ENCODE measurements at places on chromosomes 7 and 10.

DNA sequence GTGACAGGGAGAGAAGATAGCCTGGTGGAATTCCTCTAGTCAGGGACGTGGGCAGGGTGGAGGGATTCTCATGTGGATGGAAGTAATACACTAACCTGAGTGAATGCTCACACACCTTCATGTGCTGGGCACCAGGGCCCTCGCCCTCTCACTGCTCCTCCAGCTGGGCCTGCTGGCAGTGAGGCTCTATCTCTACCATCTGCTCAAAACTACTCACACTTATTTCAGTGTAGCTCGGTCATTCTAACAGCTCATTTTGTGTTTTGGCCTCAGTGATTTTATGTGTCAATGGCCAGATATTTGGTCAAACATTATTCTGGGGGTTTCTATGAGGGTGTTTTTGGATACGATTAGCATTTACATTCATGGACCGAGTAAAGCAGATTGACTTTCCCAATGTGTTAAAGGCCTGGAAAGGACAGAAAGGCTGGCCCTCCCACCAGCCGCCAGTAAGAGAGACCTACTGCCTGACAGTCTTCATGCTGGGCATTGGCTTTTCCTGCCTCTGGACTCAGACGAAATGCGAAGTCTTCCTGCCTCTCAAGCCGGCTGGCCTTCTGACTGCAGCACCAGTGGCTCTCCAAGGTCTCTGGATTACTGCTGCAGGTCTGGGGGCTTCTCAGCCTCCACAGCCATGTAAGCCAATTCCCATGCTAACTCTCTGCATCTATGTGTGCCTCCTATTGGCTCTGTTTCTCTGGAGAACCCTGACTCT, 335.4 kb downstream of the CXCL12 start:
- no peak for DNase-seq

GRCh38 chr10:103764296-103765088, 90.9 kb downstream of the SH3PXD2A start:
- DNase-seq = no peak

DNA sequence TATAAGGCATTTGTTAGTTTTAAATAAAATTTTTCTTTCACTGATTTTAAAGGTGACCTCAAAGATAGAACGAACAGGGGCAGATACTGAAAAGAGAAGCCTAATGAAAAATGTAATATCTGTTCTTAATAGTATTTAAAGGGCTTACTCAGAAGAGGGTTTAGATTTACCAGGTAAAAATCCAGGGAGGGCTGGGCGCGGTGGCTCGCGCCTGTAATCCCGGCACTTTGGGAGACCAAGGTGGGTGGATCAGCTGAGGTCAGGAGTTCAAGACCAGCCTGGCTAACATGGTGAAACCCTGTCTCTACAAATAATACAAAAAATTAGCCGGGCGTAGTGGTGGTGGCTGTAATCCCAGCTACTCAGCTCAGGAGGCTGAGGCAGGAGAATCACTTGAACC, 108.3 kb upstream of the CNTNAP2 start:
- no peak for DNase-seq

DNA sequence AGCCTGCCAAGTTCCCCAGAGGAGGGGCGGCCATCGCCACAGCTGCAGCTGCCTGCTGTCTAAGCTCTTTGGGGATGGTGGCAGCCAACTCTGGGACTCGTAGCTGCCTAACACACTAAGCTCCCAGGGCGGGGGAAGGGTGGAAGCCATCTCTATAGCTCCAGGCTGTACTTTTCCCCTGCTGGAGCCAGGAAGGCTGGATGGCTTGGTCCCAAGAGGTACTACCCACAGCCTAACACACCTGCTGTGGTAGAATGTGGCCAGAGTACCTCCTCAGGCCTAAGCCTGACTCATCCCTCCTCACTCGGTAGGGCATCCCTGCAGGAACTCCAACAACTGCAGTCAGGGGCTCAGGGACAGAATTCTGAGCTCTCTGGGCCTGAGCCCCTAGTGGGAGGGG, 151.7 kb upstream of the TAC1 start:
- DNase-seq = no peak

GRCh38 chr10:127618797-127619196, 69.7 kb downstream of the NPS start:
- no peak for DNase-seq

- DNase-seq = no peak
Observed at GRCh38 chr7:156003220-156004162, 191.2 kb upstream of the SHH start.

DNA sequence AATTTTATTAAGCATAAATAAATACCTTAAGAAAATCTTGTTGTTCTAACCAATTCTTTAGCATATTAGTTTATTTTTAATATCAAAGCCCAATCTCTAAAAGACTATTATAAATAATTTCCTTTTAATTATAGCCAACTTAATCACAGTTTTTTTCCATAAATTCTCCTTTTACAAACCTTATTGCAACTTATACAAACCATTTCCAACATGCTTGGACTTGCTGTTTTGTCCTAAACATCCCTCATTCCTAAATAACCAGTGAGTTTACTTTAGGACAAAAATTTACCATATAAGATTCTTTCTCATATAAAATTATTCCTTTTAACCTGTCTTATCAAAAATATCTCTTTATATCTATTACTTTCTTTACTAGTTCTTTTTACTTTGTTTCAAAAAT, 25.2 kb upstream of the LSM8 start:
- DNase-seq = no peak

- DNase-seq = no peak
Observed at GRCh38 chr7:44415047-44415446, 75.4 kb downstream of the NUDCD3 start.

GRCh38 chr10:73853196-73853595, 21.2 kb downstream of the CAMK2G start:
- DNase-seq = no peak

DNA sequence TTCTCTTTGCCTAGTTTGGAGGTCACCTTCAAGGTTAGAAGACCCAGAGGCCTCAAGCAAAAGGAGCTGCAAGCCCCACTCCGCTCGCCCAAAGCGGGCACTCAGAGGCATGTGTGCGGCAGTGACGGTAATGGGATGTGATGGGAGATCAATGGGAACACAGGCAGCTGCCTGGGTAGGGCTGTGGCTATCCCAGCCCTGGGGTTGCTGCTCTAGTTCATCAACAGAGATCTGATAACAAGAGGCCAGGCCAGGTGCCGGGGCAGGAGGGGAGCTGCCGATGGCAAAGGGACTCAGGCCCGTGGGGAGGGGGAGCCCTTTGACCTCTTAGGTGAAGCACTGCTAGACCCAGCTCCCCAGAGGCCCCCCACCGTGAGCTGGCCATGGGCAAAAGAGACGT, 52.0 kb upstream of the GNA12 start:
- DNase-seq = no peak

DNA sequence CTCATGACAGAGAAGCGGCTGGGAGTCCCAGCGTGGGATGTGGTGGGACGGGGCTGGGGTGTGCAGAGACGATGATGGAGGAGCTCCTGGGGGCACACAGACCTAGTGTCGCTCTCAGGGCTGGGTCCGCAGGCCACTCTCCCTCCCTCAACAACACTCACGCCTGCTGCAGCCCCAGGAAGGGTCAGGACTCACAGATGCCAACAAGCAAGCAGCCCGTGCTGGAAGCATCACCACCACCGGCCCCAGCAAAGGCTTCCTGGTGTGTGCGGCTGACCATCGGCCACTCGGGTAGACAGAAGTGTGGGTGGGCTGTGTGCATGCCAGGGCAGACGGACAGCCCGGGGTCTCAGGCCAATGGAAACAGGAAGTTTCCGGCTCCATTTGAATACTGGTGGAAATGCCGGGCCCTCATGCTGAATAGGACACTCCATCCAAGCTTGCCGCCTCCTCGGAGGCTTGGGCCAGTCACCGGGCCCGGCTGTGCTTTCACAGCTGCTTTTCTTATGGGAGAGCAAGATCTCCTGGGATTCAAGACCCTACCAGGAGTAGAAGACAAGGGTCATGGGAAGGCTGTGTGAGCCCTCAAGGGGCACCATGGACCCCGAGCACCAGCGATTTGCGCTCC, 178.1 kb downstream of the ELFN1 start:
- DNase-seq = no peak

- no peak for DNase-seq
Observed at GRCh38 chr7:20539201-20539600, 76.3 kb upstream of the ABCB5 start.

- DNase-seq = no peak
Observed at GRCh38 chr10:76840802-76841201, 796.8 kb downstream of the KCNMA1 start.

DNA sequence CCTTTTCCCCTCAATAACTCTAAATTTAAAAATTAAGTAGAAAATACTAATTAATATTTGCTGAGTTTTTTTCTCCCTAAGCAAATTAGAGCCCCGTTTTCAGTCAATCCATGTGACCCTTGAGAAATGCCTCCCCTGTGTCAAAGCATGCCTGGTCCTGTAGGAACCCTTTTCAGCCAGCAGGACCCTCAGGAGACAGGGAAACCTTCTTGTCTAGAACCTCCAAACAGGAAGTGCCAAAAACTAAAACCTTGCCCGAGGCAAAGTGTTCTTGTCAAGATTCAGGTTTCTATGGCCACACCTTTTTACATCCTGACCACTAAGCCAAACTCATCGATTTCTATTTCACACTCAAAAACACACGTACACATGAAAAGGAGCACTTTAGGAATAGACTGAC, 60.1 kb upstream of the NFE2L3 start:
- DNase-seq = peak; percentile 14

DNA sequence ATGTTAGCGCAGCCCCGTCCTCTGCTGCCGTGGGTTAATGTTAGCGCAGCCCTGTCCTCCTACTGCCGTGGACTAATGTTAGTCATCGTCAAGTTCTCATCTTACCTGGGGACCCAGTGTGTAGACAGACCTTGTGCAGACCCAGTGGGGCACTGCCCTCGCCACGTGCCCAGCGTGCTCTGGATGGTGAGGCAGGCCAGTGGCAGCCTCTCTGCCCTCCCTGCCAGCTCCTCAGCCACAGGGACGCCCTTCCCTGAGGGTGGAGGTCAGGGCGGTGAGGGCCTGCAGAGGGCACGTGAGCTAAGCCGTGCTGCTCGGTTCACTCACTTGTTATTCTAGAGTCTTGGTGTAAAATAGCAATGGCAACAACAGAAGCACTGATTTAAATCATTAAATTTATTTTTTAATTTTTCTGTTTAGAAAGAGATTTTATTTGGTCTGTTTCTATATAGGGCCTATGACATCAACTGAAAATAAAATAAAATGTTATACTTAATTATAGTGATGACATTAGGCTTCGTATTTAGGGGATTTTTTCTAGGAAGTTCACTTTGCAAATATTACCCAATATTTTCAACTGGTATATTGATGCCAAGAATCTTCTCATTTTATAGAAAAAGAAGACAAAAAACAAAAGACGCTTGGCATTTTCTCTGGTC, 48.4 kb downstream of the NKX6-2 start:
- DNase-seq = no peak

- DNase-seq = no peak
Observed at GRCh38 chr7:65301007-65301406, 72.6 kb upstream of the ZNF92 start.
